ENCODE measurements at places on chromosomes 2 and 18. TPM values are rescaled to one million over a fixed set of nuclear protein-coding genes. Genes with fewer than 3 reads are reported as not detected.

NDC80 gene
- total RNA-seq = 92.3 TPM

COL3A1 gene
- not detected for total RNA-seq

VWC2L gene
- total RNA-seq = not detected

FIGN gene
- not detected for total RNA-seq

GPBAR1 gene
- 1.2 TPM for total RNA-seq

REG3A gene
- total RNA-seq = not detected

ARHGAP25 gene
- total RNA-seq = 97.8 TPM

DNA sequence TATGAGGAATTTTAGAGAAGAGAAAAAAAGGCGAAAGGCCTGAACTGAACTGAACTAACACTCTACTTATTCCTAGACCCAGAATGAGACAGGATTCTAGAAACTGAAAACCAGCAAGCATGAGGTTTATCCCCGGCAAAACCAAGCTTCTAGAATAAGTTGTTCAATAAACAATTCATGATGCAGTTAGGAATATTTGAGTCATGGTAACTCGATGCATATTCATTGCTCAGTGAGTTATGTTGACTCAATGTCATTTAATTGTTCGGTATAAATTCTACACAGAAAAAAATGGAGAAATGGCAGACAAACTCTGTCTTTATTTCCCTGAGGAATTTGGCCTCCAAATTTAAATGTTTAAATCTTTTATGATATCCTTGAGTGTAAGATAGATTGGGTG is 321.5 kb downstream of the SATB2 start:
- H3K27ac ChIP-seq = no peak overlapping the region
- H3K27me3 ChIP-seq = no peaks in the 10 kb centered on the region
- no peak for DNase-seq
- no peaks in the 10 kb centered on the region for H3K4me1 ChIP-seq
- no peaks in the 10 kb centered on the region for H3K36me3 ChIP-seq
- H3K4me3 ChIP-seq = no peak overlapping the region

- no peaks in the 10 kb centered on the region for H3K36me3 ChIP-seq
- no peak for DNase-seq
- no peaks in the 10 kb centered on the region for H3K27me3 ChIP-seq
- H3K4me1 ChIP-seq = peaks cover 12% of the 10 kb centered on the region
These were observed 43.2 kb upstream of the KDM3A start for GRCh38 chr2:86397986-86398385.

GRCh38 chr2:556485-556884 is 120.7 kb downstream of the TMEM18 start:
- no peaks in the 10 kb centered on the region for H3K36me3 ChIP-seq
- no peak overlapping the region for H3K4me3 ChIP-seq
- no peak overlapping the region for H3K27ac ChIP-seq

DNA sequence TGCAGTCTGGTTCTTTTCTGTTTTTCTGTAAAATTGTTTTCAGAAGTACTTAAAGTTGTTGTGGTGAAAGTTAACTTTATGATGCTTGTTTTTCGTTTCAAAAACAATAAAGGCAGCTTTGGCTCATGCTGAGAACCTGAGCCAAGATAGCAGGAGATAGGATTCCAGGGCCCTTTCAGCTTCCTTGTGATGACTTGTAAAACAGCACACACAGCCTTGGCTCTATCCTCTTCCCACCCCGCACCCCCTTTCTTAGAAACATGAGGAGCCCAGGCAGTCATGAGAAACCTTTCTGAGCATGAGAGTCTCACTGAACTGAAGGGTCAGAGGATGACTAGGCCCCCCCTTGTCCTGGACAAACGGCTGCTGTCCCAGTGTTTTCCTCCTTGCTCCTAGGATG is 12.4 kb upstream of the CHRNA1 start:
- H3K4me1 ChIP-seq = peaks cover 51% of the 10 kb centered on the region
- no peaks in the 10 kb centered on the region for H3K36me3 ChIP-seq
- H3K27me3 ChIP-seq = peaks cover 2% of the 10 kb centered on the region
- no peak for DNase-seq

GRCh38 chr2:124778076-124778475 is 753.0 kb downstream of the CNTNAP5 start:
- no peaks in the 10 kb centered on the region for H3K36me3 ChIP-seq
- H3K27ac ChIP-seq = no peak overlapping the region
- H3K27me3 ChIP-seq = no peaks in the 10 kb centered on the region
- H3K4me1 ChIP-seq = no peaks in the 10 kb centered on the region
- no peak for DNase-seq
- H3K4me3 ChIP-seq = no peak overlapping the region

- peaks cover 8% of the 10 kb centered on the region for H3K27me3 ChIP-seq
- no peak overlapping the region for H3K4me3 ChIP-seq
- no peak overlapping the region for H3K27ac ChIP-seq
- DNase-seq = no peak
- no peaks in the 10 kb centered on the region for H3K36me3 ChIP-seq
- no peaks in the 10 kb centered on the region for H3K4me1 ChIP-seq
These were observed 28.8 kb upstream of the SULT1C4 start for GRCh38 chr2:108348816-108349570.

- peaks cover 6% of the 10 kb centered on the region for H3K4me1 ChIP-seq
- H3K4me3 ChIP-seq = no peak overlapping the region
- no peaks in the 10 kb centered on the region for H3K36me3 ChIP-seq
- H3K27me3 ChIP-seq = peaks cover 25% of the 10 kb centered on the region
- no peak for DNase-seq
- H3K27ac ChIP-seq = no peak overlapping the region
These were observed 4.7 kb downstream of the DSEL start for GRCh38 chr18:67511840-67512239.

- peak overlapping the region; percentile 70 for H3K27ac ChIP-seq
- H3K36me3 ChIP-seq = peaks cover 5% of the 10 kb centered on the region
- no peaks in the 10 kb centered on the region for H3K27me3 ChIP-seq
- H3K4me1 ChIP-seq = peaks cover 8% of the 10 kb centered on the region
- no peak overlapping the region for H3K4me3 ChIP-seq
These were observed 189.0 kb downstream of the PLCL1 start for GRCh38 chr2:197993363-197993762.

DNA sequence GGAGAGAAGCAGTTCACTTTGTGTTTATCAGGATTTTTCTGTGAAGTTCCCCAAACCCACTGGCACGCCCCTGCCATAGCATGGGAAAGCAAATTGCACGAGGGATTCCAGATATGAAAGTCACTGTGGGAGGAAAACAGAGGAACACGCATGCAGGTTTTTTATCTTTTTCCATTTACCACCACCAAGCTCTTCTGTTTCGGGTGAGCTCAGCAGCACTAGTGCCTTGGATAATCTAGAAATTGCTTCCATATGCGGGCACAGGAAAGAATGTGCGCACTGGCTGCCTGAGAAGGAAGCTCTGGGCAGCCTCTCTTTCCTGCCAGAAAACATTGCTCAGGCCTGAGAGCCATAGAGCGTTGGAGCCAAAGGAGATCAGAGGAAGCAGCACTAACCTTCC is 65.9 kb upstream of the WIPF1 start:
- no peaks in the 10 kb centered on the region for H3K27me3 ChIP-seq
- no peak overlapping the region for H3K4me3 ChIP-seq
- no peak overlapping the region for H3K27ac ChIP-seq
- H3K4me1 ChIP-seq = peaks cover 35% of the 10 kb centered on the region

GRCh38 chr2:48760826-48761225 is 5.3 kb upstream of the LHCGR start:
- H3K4me1 ChIP-seq = no peaks in the 10 kb centered on the region
- H3K27me3 ChIP-seq = peaks cover 20% of the 10 kb centered on the region
- H3K27ac ChIP-seq = no peak overlapping the region
- H3K36me3 ChIP-seq = no peaks in the 10 kb centered on the region
- H3K4me3 ChIP-seq = no peak overlapping the region

GRCh38 chr2:229089776-229090175 is 181.3 kb downstream of the PID1 start:
- H3K36me3 ChIP-seq = no peaks in the 10 kb centered on the region
- H3K4me1 ChIP-seq = no peaks in the 10 kb centered on the region
- no peaks in the 10 kb centered on the region for H3K27me3 ChIP-seq
- H3K4me3 ChIP-seq = no peak overlapping the region
- no peak for DNase-seq

- H3K27ac ChIP-seq = no peak overlapping the region
- no peak for DNase-seq
- H3K27me3 ChIP-seq = no peaks in the 10 kb centered on the region
- H3K4me1 ChIP-seq = no peaks in the 10 kb centered on the region
These were observed 258.9 kb upstream of the EPHA4 start for GRCh38 chr2:221831051-221831450.
